ELR (cell line): ENCODE measurements at places on chromosomes 4 and X.

GRCh38 chr4:172009446-172010230 is 196.4 kb downstream of the GALNTL6 start:
- peak; percentile 28 for DNase-seq

GRCh38 chr4:154406018-154406795 is 85.4 kb downstream of the DCHS2 start:
- no peak for DNase-seq

GRCh38 chr4:3829956-3830773 is 64.0 kb downstream of the ADRA2C start:
- DNase-seq: no peak

DNA sequence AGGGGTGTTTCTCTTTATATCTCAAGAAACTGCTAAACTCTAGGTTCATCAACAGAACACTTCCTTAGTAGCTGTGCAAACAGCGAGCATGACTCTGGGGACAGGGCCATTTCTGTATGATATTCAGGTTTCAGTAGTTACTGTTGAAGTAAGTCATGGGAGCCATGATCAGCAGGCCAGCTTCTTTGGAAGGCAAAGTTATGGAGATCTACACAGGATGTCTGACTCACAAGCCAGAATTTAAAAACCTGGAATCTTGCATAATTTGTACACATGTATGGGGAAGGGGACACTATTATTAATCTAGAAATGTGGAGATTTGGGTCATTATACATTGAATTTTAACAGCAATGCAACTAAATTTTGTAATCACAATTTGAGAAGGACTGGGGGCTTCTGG is 187.8 kb upstream of the NR3C2 start:
- peak; percentile 22 for DNase-seq
